ENCODE measurements at places on chromosomes 12 and 14. TPM values are rescaled to one million over a fixed set of nuclear protein-coding genes. Genes with fewer than 3 reads are reported as not detected.

Gene NKX2-1
- not detected for total RNA-seq

Gene BEGAIN
- total RNA-seq, result 31.8 TPM

Gene PTPN21
- 17.9 TPM for total RNA-seq

Gene YEATS4
- total RNA-seq, result 17.9 TPM

Gene BCL11B
- total RNA-seq, result 9.9 TPM

DNA sequence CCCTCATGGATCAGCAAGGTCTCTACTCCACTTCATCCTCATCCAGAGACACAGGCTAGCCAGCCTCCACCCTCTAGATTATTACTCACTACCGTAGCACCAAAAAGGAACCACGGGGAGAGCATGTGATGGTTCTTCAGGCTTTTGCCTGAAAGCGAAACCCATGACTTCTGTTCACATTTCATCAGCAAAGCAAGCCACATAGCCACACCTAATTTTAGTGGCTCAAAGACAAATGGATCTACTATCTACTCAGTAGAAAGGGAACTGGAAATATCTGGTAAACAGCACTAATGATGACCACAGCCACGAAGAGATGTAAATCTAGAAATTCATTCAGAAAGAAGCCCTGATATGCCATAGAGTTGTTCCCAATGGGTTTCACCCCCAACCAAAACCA is 51.4 kb downstream of the VCPKMT start:
- no peaks in the 10 kb centered on the region for H3K36me3 ChIP-seq
- H3K4me3 ChIP-seq, result no peak overlapping the region
- DNase-seq, result no peak
- peak overlapping the region; percentile 88 for H3K27ac ChIP-seq
- H3K27me3 ChIP-seq, result no peaks in the 10 kb centered on the region

- H3K4me3 ChIP-seq, result no peak overlapping the region
- no peak for DNase-seq
- no peaks in the 10 kb centered on the region for H3K4me1 ChIP-seq
- H3K27ac ChIP-seq, result no peak overlapping the region
Observed at GRCh38 chr14:35506461-35506860, 27.5 kb upstream of the INSM2 start.

- no peaks in the 10 kb centered on the region for H3K4me1 ChIP-seq
- no peaks in the 10 kb centered on the region for H3K27me3 ChIP-seq
- H3K27ac ChIP-seq, result no peak overlapping the region
- H3K4me3 ChIP-seq, result no peak overlapping the region
Observed at GRCh38 chr12:107461222-107461975, 224.2 kb upstream of the PWP1 start.

DNA sequence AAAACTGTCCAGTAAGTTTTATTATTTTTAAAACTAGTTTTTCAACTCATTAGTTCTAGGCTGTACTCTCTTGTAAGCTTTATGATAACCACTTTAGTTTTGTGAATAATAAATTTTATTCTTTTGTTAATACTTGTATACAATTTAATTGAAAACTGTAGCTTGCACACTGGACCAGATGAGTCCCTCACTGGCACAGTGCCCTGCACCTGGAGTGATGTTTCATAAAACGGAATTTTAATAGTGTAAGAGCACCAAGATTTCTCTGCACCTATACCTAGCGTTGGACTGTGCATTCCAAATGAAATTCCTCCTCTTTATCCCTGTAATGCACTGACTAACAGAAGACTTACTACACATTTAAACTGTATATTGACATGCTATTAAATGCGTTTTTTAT is 80.8 kb downstream of the PRIMA1 start:
- H3K4me1 ChIP-seq, result no peaks in the 10 kb centered on the region
- no peak overlapping the region for H3K27ac ChIP-seq
- no peak for DNase-seq

DNA sequence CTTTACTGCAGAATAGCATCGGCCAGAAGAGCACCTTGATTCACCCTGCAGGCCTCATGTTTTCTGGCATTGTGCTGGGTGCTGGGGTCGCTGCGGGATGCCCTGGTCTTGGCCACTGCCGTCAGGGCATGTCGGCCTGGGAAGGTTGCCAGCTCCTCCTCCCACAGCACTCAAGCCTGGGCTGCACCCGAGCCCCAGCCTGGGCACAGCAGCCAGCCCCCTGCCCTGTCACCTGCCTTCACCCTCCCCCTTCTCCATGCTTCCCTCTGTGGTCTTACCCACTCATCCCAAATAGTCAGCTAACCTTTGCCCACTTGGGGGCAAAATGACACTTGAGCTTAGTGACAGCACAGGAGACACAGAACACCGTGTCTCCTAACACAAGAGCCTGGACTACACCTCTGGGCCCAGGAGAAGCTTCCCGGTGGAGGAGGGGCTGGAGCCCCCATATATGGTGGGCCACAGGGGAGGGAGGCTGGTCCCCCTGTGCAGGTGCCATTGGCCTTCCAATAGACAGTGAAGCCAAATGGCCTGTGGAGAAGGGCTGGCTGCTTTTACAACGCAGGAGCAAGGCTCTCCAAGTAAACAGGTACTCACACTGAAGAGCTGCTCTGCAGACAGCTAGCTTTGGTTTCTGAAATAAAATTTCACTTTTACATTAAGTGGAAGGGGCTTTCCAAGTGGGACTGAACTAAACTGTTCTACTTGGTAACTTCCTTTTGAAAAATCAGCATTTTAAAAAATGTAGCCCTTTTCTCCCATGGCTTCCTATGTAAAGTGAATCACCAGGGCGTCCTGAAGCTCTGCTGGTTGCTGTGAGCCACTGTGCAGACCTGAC is 51.2 kb upstream of the AMN start:
- no peaks in the 10 kb centered on the region for H3K27me3 ChIP-seq
- peaks cover 4% of the 10 kb centered on the region for H3K4me1 ChIP-seq
- no peaks in the 10 kb centered on the region for H3K36me3 ChIP-seq

DNA sequence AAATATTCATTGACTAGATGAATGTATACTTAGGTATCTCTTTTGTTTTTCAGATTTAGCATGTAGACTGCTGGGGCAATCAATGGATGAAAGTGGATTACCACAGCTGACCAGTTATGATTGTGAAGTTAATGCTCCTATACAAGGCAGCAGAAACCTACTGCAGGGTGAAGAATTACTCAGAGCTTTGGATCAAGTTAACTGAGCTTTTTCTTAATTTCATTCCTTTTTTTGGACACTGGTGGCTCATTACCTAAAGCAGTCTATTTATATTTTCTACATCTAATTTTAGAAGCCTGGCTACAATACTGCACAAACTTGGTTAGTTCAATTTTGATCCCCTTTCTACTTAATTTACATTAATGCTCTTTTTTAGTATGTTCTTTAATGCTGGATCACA is 15.3 kb upstream of the SNAPC1 start:
- no peak overlapping the region for H3K27ac ChIP-seq
- peaks cover 6% of the 10 kb centered on the region for H3K4me1 ChIP-seq
- H3K27me3 ChIP-seq, result no peaks in the 10 kb centered on the region

DNA sequence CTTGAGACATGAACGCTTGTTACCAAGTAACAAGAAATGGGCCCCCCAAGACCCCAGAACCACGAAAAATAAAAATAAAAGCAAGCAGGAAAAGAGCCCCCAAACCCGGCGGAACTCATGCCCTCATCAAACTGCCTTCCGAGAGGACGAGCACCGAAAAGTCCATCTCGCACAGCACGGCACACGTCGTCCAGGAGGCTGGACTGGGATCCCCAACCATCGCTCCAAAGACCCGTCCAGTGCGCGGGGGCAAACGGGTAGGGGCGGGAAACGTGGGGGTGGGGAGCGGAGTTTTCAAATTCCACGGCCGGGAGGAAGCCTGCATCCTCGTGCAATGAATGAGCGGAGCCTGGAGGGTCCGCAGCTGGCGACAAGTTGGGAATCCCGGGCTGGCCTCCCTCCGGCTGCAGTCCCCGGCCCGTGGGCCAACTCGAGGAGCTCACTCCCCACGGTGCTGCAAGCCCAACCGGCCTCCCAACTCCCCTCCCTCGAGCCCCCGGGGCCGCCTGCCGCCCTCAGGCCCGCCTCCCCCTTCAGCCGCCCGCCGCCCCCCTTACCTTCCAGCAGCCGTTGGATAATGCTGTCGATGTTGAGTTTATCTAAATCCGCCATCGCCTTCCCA is 484 bp downstream of the PPP1CC start:
- H3K4me3 ChIP-seq, result peak overlapping the region; percentile 93
- no peaks in the 10 kb centered on the region for H3K4me1 ChIP-seq
- H3K36me3 ChIP-seq, result no peaks in the 10 kb centered on the region
- H3K27me3 ChIP-seq, result no peaks in the 10 kb centered on the region
- DNase-seq, result no peak

DNA sequence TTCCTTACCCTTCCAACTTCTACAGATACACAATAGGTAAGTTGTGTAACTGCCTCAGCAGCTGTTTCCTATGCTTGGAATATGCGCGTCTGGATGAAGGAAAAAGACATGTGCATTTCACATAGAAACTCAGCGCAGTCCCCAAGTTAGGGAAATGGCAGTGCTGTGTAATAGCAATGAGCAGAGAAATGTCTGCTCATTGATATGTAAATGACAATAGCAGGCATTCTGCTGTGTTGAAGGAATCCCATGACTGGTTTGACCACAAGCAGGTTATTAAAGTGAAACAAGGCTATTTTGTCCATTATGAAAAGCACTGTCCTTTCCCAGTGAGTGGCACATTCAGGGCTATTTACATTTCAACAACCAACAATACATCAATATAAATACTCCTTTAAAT is 106.6 kb downstream of the BTG1 start:
- H3K27ac ChIP-seq, result no peak overlapping the region
- no peak for DNase-seq
- no peaks in the 10 kb centered on the region for H3K27me3 ChIP-seq
- H3K4me1 ChIP-seq, result no peaks in the 10 kb centered on the region
- no peaks in the 10 kb centered on the region for H3K36me3 ChIP-seq

DNA sequence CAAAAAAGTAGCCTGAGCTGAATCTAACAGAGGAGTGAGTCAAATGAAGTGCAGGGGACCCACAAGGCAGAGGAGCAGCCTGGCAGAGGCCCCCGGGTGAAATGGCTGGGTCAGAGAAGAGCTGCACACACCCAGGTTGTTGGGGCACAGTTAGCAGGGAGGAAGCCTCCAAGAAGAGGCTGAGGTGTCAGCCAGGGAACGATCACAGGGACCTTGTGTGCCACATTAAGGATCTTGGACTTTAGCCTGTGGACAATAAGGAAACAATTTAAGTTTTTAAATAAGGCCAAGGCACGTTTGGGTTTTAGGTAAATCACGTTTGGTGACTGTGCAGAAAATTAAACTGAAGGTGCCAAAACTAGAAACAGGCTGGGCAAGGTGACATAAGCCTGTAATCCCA is 35.1 kb downstream of the OR10P1 start:
- H3K36me3 ChIP-seq, result no peaks in the 10 kb centered on the region
- H3K4me3 ChIP-seq, result no peak overlapping the region
- no peaks in the 10 kb centered on the region for H3K27me3 ChIP-seq
- H3K27ac ChIP-seq, result peak overlapping the region; percentile 56

DNA sequence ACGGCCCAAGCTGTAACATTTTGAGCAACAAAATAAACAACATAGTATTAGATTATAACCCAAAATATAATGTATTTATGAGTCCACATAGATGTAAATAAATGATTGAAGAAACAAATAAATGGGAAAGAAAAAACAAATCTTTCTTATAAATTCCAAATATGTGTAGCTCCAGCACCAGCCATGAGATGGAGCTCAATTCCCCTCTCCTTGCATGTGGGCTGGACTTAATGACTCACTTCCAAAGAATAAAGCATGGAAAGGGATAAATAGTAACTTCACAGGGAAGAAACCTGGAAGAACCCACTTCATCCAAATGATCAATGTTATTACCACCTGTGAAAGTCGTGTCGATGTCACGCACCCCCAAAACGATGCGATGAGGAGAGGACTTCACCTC is 158.8 kb downstream of the RPAP3 start:
- no peak for DNase-seq
- no peaks in the 10 kb centered on the region for H3K36me3 ChIP-seq
- H3K27ac ChIP-seq, result no peak overlapping the region
- no peaks in the 10 kb centered on the region for H3K4me1 ChIP-seq

- H3K4me3 ChIP-seq, result peak overlapping the region; percentile 51
- H3K4me1 ChIP-seq, result no peaks in the 10 kb centered on the region
Observed at GRCh38 chr12:203074-203461, 10.9 kb downstream of the SLC6A12 start.

DNA sequence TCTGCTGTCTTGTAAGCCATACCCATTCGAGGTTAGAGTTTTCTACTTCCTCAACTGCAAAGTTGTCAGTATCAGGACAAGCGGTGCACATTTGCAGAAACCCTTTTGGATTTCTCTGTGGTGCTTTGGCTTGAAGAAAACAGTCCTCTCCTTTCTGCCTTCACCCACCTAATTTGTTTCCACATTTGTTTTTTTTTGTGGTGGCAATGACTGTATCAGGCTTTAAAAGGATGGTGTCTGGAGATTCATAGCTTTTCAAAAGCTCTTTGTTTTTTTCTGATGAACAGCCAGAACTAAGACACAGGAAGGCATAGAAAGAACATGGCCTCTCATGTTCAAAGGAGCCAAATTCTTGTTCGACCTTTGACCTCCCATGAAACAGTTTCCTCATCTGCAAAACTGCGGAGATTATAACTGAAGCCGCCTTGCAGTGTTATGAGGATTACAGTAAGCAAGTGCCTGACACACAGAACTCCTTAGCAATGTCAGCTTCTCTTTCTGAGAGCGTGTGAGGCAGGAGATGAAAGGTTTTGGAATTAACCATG is 270.6 kb upstream of the TBX3 start:
- DNase-seq, result no peak
- no peaks in the 10 kb centered on the region for H3K27me3 ChIP-seq
- H3K4me1 ChIP-seq, result no peaks in the 10 kb centered on the region
- no peak overlapping the region for H3K4me3 ChIP-seq
- no peaks in the 10 kb centered on the region for H3K36me3 ChIP-seq

Measured in Peyer's patch (tissue), 4 donors.